ENCODE measurements at places on chromosomes 5 and 9. TPM values are rescaled to one million over a fixed set of nuclear protein-coding genes. Genes with fewer than 3 reads are reported as not detected.

GRCh38 chr9:90523958-90524357 lies 118.7 kb downstream of the DIRAS2 start:
- no peak for DNase-seq

DNA sequence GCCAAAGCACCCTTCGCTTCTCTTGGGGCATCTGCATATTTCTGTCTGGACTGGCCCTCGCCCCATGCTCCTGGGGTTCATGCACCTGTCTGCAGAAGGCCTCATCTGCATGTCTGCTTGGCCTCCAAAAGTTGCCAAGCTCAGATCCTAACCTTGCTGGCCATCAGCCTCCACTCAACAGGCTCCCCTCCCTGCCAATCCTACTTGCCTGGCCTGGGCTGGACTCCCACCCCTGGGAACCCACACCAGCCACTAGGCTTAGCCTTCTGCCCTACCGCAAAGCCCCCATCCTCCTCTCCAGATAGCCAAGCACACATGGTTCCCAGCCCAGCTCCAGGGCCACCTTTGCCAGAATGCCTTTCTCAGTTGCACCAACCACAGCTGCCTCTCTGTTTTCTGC lies 159.8 kb downstream of the PAX5 start:
- DNase-seq: no peak

The IFNA10 gene
- total RNA-seq: not detected

GRCh38 chr9:75892216-75892911 lies 1.9 kb downstream of the PCSK5 start:
- peak; percentile 11 for DNase-seq

The CLTB gene
- 53.8 TPM for total RNA-seq

- DNase-seq: no peak
These were observed 110.0 kb downstream of the LURAP1L start for GRCh38 chr9:12884736-12885395.

Data from activated CD4-positive, alpha-beta T cell treated with anti-CD3 and anti-CD28 coated beads, Interleukin-2, amount 10 ng/mL, durations not matched to agents 7 days and 5 days (primary cell).